ENCODE measurements at places on chromosomes 13 and 19.

DNA sequence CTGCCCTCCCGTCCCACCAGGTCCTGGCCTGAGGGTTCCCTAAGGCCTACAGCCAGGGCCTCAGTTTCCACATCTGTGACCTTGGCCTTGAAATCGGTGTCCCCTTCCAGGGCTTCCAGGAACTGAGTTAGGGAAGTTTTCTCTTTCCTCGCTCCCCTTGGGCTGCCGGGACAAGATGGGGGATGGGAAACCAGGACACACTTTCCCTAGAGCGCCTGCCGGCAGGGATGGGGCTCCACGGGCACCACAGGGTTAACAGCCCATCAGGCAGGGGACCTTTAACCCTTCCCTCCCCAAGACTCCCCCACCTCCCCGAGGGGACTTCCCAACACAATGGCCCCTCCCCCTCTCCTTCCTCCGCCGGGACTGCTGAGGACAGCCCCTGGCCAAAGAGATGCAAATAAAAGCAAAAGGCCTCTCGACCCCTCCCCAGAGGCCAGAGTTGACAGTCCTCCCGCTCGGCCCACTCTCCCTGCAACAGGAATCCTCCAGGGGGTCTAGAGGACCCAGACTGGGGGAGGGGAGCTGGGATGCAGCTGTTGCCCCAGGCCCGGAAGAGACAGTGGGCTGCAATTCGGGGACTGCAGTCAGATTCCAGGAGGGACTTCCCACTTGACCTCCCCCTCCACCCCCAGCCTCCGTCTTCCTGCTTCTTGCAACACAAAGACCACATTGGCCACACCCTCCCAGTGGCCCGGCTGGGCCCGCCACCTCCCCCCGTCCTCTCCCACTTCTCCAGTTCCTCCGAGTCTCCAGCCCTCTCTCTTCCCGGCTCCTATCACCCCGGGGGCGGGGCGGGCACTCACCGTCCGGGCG lies 3.4 kb downstream of the BBC3 start:
- DNase-seq: peak; percentile 54

DNA sequence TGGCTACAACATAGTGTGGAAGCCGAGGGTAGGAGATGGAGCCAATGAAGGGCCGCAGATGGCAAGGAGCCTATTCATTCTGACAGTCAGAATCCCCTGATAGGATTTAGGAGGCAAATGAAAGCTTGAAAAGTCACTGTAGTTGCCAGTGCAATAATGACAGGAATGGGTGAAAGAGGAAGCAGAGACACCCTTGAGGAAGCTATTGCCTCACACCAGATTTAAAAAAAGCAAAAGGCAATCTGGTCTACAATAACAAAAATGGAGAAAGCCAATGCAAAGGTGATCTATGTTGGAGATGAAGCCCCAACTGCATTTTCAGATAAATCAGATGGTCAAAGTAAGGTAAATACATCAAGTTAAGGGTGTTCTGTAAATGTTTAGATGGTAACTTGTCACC lies 158.5 kb downstream of the TUBA3C start:
- DNase-seq: no peak

DNA sequence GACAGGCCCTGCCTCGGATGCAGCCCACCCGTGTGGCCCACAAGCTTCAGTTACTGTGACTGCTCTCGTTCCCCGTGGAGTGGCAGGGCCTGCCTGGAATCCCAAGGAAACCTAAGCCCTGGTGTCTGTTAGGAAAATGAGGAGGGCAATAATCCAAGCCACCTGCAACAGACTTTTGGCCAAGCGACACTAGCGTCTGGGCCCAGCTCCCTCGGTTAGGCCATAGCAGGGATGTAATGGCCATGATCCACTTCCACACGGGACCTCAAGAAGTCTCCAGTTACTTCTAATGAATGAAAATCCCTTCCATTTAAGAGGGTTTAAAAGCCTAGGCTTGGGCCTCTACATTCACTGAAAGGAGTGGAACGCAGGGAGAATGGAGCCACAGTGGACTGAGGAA lies 8.9 kb downstream of the ZC3H4 start:
- DNase-seq: no peak

GRCh38 chr13:84430015-84430414 lies 547.7 kb upstream of the SLITRK1 start:
- DNase-seq: no peak

DNA sequence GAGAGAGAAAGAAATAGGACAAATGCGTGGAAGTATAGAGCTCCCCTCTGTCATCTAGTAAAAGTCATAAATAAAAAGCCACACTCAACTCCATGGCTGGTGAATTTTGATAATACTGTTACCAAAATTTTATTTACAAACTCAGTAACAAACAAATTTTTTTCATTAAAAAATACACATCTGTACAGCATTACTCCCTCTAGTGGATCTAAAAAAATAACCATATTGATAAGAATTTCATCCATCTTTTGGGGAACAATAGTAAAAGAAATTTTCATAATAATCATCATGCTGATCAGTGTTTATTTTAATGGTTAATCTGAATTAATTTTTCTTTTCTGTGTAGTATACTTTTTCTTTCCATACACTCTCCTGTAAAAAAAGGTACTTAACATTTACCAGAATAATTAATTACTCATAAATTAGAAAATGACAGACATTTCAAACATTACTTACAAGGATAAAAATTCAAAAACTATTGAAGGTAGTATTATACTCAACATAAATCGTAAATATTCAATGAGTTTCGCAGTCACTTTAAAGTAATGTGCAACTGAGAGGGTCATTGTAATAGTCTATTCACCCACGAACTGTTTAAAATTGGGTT lies 173.5 kb upstream of the LSM14A start:
- no peak for DNase-seq

- DNase-seq: no peak
Measured at GRCh38 chr13:30721936-30722335, 13.4 kb upstream of the ALOX5AP start.

DNA sequence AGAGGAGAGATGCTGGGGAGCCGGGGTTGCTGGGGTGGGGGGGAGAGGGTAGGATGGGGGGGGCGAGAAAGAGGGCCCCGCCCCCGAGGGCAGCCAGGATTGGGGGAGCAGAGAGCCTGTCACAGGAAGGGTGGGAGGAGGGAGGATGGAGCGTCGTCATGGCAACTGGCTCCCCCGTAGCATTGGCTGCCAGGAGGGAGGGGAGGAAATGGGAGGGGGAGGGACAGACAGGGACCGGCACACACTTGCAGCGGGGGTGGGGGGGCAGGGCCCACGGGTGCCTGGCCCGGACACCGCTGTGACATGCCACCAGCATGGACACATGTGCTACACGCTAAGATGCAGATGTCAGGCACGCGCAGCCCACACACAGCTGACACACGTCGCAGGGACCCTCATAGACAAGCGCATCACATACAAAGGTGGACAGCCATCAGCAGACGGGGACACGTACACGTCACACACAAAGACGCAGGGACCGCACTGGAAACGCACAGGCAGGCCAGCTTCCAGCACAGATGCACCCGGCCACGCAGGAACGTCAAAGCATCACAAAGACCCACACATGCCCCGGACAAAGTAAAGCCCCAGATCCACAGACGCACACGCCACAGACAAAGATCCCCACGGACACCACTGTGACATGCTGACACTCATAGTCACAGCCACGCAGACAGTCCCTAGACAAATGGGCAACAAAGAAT lies at the start of gene LMTK3:
LMTK3 (minus strand) TSS at position 36 of the 704 bp plus-strand sequence. CDS start 259 bp downstream, outside the sequence.
- peak; percentile 79 for DNase-seq

DNA sequence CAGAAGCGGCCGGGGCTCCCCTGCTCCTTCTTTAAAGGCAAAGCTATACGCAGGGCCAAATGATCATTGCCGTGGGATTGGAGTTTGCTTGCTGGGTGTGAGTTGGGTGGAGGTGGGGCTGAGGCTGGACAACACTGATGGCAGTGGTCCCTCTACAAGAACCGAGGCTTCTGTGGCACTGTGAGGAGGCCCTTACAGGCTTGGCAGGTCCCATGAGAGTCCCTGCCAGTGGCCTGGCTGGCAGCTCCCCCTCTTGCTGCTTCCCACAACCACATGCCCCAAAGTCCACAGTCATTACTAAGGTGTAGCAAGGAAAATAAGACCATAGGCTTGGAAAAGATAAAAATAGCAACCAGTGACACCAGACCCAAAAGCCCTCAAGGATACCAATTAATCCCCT lies 98.4 kb downstream of the ANKRD10 start:
- no peak for DNase-seq

DNA sequence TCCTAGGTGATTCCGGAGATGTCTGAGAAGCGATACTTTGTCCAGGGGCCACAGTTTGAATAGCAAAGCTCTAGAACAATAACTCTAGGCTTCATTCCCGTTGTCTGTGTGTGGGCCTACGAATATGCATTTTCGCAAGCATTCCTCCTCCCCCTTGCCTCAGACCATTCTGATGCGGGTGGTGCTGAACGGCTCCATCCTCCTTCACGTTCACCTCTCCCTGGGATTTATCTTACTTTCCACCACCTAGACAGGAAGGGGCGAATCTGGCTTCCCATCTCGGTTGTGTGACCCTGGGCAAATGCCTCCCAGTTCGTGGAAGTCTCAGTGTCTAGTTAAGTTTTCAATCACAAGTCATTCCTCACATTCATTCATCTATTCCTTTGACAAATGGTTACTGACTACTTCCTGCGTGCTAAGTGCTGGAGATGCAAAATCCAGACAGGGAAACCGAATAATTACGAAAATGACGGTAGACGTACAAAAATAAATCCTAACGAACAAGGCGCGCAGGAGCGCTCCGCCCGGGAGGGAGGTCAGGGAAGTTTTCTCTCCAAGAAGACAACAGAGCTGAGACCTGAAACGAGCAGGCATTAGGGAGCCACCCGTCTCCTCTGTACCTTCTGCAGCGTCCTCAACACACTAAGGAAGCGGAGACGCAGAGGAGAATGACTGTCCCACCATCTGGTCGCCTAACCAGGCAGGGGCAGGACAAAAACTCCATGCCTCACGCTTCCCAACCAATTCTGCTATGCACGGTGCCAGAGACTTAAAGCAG lies 1.3 kb upstream of the CNOT3 start:
- no peak for DNase-seq

DNA sequence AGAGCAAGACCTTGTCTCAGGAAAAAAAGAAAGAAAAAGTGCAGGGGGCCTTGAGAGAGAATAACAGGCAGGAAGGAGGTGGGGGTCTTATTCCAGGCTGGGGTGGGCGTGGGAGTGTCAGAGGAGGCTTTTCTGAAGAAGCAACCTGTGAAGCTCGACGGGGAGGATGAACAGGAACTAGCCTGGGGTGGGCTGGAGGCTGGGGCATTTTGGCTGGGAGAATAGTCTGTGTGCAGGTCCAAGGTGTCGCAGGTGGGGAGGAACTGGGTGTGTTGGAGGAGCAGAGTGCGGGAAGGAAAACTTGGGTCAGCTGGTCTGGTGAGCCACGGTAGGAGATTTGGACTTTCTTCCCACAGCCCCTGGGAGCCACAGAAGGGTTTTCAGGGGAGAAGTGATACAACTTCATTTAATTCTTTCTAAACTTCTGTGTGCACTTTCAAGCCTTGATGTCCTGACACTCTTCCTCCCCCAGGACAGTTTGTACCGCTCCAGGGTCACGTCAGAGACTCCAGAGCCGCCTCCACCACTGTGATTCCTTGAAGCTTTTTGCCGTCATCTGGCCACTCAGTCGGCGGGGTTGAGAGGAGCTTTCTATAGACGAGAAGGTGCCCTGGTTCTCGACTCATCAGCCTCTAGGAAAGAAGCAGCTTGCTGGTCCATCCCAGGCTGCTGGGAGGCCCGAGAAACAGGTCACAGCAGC lies 138.7 kb downstream of the SIPA1L3 start:
- no peak for DNase-seq

DNA sequence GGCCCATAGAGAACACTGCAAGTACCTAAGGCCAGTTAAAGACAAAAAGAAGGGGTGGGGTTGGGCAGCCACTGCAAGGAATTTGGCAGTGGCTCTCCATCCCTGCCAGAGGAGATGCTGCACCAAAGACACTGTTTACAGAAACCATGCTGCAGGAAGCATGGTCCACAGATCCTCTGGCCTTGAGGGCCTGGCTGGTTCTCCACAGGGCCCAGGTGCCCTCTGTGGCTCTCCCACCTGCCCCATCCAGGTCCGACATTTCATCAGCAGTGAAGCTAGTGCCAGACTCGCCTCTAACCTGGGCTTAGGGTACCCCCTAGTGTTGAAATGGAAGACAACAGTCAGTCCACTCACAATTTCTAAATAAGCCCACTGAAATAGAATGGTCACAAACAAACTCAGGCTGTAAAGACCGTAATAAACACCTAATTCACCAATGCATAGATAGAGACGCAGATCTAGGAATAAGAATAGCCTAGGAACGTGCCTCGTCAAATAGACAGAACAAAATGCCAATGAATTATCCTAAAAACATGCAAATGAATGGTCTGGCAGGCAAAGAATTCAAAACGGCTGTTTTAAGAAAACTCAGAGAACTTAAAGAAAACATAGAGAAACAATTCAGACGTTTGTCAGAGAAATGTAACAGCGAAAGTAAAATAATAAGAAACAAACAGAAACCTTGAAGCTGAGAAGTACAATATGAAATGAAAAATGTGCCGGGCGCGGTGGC lies 23.3 kb downstream of the LYPD4 start:
- DNase-seq: peak; percentile 46

DNA sequence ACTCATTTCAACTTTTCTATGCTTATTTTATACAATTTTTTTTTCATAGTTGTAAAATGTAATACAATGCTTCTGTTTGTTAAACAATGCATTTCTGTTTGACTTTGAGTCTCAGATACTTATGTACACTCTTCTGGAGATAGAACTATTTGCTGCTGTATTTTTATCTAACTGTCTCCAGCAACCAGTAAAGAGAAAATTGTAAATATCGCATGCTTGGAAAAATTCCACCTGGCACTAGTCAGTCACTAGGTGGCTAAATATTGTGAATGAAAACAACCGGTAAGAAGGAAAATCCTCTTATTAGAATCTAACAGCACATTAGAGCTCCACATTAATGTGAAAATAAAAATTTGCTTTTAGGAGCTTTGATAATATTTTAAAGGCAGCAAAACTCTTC lies 876.5 kb downstream of the PCDH9 start:
- no peak for DNase-seq

DNA sequence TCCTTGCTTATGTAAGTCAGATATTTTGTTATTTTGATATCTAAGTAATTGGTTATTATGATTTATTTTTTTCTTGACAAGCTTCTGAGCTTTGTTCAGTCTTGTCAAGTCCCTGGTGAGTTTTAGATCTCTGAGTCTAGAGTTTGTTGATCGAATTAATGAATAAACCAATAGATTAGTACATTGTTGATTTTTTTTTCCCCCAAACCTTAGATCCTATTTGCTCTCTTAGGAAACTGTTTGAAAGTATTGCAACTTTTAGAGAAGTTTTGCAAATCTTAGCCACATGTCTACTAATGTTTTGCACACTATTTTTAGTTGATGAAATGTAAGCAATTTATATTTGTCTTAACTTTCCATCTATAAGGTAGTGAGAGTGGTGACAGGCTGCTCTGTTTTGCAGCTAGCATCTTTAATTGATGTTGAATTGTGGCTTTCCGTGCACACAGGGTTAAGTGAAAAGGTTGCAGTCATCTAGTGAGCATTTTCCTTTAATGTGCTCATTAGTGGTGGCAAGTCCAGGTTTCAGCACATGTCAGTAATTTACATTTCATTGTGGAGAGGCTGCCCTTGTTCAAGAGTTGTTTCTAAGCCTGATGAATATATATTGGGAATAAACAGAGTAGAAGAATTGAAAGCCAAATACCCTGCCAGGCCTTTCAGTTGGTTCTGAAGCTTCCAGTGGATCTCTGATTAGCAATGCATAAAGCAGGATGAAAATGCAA lies 86.3 kb downstream of the PCCA start:
- DNase-seq: no peak

GRCh38 chr19:56838909-56839651 lies 1.4 kb downstream of the PEG3 start:
- peak; percentile 25 for DNase-seq

GRCh38 chr13:41610404-41610803 lies 153.1 kb downstream of the RGCC start:
- DNase-seq: no peak

GRCh38 chr19:31980796-31981195 lies 364.6 kb upstream of the ZNF507 start:
- DNase-seq: no peak
